ENCODE measurements at places on chromosomes 13 and 19.

GRCh38 chr13:41061914-41062837 lies 867 bp downstream of the WBP4 start:
- no peak for DNase-seq

- no peak for DNase-seq
These were observed 484 bp downstream of the IL11 start for GRCh38 chr19:55369653-55370304.

- no peak for DNase-seq
These were observed 110.2 kb upstream of the TSHZ3 start for GRCh38 chr19:31459430-31459829.

GRCh38 chr13:40161931-40162330 lies 504.5 kb downstream of the FOXO1 start:
- no peak for DNase-seq

DNA sequence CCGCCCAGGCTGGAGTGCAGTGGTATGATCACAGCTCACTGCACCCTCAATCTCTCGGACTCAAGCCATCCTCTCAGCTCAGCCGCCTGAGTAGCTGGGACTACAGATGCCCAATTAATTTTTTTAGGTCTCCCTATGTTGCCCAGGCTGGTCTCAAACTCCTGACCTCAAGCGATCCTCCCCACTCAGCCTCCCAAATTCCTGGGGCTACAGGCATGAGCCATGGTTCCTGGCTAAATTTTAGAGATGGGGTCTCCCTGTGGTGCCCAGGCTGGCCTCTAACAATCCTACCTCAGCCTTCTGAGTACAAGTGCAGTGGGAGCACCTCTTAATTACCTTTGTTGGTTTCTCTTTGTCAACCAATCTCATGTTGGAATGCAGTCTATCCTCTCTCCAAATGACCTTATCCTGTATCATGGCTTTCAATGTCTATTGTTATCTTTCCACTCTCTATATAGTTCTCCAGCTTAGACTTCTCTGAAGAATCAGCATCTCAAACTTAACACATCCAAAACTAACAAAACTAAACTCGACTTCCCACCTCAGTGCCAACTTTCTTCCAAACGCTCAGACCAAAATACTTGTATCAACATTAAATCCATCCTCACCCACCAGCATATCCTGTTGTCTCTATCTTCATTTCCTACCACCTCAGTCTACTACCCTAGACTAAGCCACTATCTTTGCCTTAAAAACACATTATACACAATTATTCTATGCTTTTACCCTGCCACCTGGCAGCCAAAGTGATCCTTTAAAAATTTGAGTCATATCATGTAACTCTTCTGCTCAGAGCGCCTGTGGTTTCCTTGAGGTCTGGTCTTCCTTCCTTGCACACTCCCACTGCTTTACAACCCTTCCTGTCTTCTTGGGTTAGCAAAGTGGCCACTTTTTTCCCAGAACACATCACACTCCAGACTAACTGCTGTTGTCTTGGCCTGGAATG lies 6.7 kb downstream of the TPT1 start:
- no peak for DNase-seq

GRCh38 chr13:44402899-44403445 lies 29.3 kb downstream of the SERP2 start:
- no peak for DNase-seq

- no peak for DNase-seq
These were observed 43.4 kb downstream of the DHRS12 start for GRCh38 chr13:51760592-51760991.

GRCh38 chr13:89066868-89067466 lies 1395.8 kb downstream of the SLITRK5 start:
- DNase-seq: no peak
